ENCODE measurements at places on chromosomes 7 and 10. TPM values are rescaled to one million over a fixed set of nuclear protein-coding genes. Genes with fewer than 3 reads are reported as not detected.
A peak's percentile ranks its signal among the peaks of the same experiment; 100 is the strongest.

The DLX5 gene
- total RNA-seq = not detected

The AKR1C4 gene
- not detected for total RNA-seq

The SPDYE2B gene
- not detected for total RNA-seq

The BPGM gene
- total RNA-seq = 25.4 TPM

The ZNF212 gene
- 14.7 TPM for total RNA-seq

The PDE1C gene
- not detected for total RNA-seq

The TMEM60 gene
- 7.6 TPM for total RNA-seq

The PCGF6 gene
- 17.7 TPM for total RNA-seq

The SEPTIN7 gene
- 270 TPM for total RNA-seq

The PRPS1L1 gene
- total RNA-seq = not detected

The TM9SF3 gene
- total RNA-seq = 103 TPM

The ZNF789 gene
- 12.5 TPM for total RNA-seq

The PAPOLB gene
- total RNA-seq = not detected

- no peak for DNase-seq
These were observed 118.3 kb downstream of the FAM53B start for GRCh38 chr10:124625831-124626238.

- no peak for DNase-seq
These were observed 4.6 kb downstream of the GNAI1 start for GRCh38 chr7:80139236-80139635.

- no peak for DNase-seq
These were observed 59.6 kb upstream of the C1GALT1 start for GRCh38 chr7:7122701-7123281.

GRCh38 chr10:67284589-67284988 is 358.8 kb downstream of the LRRTM3 start:
- DNase-seq = no peak

DNA sequence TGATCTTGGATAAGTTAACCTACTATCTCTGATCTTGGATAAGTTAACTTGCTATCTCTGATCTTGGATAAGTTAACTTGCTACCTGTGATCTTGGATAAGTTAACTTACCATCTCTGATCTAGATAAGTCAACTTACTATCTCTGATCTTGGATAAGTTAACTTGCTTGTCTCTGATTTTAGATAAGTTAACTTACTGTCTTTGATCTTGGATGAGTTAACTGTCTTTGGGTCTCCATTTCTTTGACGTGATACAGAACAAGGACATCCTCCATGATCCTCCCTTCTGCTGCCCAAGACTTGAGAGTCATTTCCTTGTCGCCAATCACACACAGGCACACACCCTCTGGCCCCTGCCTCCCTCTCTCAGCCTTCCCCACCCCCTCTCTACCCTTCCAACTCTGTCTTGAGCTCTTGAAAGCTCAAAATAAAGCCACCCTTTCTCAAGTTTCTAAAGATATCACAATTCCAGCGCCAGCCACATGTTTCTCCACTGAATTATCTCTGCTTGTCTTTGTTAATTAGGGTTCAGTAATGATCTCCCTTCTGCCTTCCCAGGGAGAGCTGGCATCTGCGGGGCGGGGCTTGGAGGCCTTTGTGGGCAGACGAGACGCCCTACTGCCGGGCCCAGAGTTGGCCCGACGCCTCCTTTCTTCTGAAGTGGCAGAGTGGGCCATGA is 85.1 kb upstream of the GTF2I start:
- no peak for DNase-seq

GRCh38 chr10:98115031-98115787 is 19.2 kb upstream of the R3HCC1L start:
- DNase-seq = no peak

- DNase-seq = no peak
These were observed 196.6 kb downstream of the TRIL start for GRCh38 chr7:28761505-28761904.

GRCh38 chr10:62182595-62182994 is 86.0 kb downstream of the RTKN2 start:
- no peak for DNase-seq

GRCh38 chr7:3210531-3210930 is 90.5 kb upstream of the SDK1 start:
- DNase-seq = no peak

DNA sequence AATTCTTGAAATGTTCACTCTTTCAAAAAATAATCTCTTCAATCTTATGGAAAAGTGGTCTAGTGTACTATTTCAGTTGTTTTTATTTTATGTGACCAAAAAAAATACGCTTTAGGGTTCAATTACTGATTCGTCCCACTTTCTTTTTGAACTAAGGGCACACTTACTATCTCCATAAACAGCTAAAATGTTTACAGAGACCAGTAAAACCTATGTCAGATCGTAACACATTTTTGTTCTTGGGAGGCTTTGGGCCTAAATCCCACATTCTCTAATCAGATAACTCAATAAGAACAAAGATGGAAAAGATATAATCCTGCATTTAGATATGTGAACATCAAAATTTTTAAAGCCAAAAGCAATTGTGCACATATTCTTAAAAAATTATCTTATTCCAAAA is 29.8 kb upstream of the EPC1 start:
- DNase-seq = no peak

- no peak for DNase-seq
These were observed 4.2 kb downstream of the MKX start for GRCh38 chr10:27741173-27742091.

DNA sequence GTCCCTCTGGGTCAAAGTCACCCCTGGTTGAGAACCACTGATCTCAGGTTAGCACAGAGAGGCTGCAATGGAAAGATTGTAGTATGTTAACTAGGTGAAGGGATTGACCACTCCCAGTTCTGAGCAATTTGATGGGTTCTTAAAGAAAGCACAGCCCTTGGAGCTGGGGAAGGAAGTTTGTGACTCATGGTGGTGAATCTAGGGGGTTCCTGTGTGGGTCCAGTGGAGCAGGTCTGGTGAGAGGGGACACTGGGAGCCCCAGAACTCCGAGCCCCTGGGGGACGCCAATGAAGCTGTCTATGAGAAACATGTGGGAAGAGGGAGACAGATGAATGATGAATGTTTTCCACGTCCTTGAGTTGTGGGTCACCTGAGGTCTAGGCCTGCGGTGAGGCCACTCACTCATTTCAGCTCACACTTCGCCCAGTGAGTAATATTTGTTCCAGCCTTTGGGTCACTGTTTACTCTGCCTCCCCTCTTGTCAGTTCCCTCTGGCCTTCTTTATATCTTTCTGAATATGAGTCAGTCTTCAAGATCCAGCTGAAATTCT is 341.9 kb downstream of the LRMDA start:
- DNase-seq = no peak

- peak; percentile 36 for DNase-seq
These were observed 7.5 kb upstream of the DNAJC1 start for GRCh38 chr10:22010973-22011408.

DNA sequence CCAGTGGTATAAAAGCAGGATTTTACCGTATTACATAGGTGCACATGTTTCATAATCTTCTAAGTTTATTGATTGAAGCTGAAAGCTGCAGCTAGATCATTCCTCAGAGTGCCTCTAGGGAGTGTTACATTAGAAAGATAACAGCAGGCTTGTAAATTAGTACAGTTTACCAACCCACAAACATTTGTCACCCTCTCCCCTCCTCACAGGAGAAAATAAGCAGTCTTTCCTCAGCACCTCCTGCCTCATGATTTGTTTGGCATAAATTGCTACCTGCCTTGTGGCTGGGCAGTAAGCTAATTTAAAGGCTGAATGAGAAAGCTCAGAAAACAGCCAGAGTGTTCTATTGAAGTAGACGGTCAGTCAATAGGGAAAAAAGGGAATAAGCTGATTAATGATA is 74.2 kb downstream of the NXPH1 start:
- no peak for DNase-seq

DNA sequence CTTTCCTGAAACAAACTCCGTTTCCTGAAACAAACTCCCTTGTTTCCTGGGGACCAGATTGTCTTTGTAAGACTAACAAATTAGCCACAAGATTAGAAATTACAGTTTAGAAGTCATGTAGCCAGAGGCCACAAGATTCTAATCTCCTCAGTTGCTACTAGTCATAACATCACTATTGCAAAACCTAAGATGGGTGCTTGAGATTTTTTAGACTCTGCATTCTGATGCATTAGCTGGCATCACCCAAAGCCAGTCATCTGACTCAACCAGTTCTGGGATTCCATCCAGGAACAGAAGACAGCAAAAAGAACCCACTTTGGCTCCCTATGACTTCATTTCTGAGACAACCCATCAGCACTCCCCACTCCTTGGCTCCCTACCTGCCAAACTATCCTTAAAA is 367.9 kb upstream of the MBL2 start:
- DNase-seq = no peak

DNA sequence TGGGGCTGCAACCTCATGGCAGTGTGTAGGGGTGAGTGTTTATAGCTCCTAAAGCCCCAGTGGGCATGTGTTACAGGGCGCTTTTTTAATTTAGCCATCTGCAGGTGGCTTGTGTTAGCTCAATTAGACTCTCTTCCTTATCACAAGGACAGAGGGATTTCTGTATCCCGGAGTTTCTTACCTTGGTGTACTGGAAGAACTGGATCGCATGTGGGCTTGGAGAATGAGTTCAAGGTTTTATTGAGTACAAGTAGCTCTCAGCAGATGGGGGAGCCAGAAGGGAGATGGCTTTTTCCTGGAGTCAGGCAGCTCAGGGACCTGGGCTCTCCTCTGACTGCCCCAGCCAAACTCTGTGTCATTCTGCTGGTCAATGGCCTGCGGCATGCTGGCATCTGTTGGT is 153.5 kb upstream of the C7orf33 start:
- DNase-seq = no peak

- DNase-seq = no peak
These were observed 2.4 kb upstream of the DENND10 start for GRCh38 chr10:119101366-119102098.

DNA sequence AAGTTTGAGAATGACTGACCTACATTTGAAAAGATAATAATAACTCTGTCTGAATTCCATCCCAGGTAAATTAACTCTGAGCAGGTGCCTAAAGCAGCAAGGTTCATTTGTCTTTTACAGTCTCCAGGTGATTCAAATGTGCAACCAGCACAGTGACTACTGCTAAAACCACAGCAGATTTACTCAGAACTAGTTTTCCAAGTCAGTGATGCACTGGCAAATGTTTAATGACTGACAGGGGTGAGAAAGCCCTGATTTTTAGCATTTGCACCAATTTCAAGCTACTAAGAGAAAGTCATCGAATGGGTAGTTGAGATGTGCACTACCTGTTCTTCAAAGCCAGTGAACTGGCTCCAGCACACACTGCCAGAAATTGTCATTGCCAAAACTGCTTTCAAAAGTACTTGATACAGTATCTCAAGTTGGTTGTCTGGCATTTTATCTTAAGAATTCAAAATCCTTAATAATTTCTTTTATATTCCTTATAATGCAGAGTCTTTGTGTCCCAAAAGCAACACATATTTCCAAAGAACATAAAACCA is 60.3 kb downstream of the ATOH7 start:
- no peak for DNase-seq

DNA sequence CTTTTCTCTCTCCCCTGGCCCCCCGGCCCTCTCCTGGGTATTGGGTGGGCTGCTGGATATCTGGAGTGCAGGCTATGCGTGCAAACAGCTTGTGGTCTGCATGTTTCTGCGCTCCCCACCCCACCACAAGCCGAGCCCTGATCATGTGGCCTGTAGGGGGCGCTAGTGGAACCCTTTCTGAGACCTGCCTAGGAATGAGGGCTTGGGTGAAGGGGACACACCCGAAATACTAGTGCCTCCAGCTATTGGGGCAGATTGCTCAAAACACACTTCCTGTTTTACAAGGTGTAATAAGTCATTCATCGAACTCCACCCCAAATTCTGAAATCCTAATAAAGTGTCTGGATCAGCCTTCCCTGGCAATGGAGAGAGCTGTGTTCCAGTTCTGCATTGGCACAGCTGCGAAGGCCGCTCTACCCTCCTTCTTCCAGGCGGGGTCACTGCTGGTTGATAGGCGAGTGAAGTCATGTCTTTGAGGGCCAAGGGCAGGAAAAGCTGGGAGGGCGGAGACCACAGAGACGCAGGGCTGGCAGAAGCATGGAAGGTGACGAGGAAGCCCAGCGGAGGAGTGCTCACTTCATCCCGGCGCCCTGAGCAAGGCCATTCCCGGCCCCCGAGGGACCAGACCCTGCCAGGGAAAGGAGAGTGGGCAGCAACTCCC is 19.8 kb upstream of the PRRT4 start:
- no peak for DNase-seq

- no peak for DNase-seq
These were observed 114.6 kb downstream of the NPTX2 start for GRCh38 chr7:98731651-98732050.

DNA sequence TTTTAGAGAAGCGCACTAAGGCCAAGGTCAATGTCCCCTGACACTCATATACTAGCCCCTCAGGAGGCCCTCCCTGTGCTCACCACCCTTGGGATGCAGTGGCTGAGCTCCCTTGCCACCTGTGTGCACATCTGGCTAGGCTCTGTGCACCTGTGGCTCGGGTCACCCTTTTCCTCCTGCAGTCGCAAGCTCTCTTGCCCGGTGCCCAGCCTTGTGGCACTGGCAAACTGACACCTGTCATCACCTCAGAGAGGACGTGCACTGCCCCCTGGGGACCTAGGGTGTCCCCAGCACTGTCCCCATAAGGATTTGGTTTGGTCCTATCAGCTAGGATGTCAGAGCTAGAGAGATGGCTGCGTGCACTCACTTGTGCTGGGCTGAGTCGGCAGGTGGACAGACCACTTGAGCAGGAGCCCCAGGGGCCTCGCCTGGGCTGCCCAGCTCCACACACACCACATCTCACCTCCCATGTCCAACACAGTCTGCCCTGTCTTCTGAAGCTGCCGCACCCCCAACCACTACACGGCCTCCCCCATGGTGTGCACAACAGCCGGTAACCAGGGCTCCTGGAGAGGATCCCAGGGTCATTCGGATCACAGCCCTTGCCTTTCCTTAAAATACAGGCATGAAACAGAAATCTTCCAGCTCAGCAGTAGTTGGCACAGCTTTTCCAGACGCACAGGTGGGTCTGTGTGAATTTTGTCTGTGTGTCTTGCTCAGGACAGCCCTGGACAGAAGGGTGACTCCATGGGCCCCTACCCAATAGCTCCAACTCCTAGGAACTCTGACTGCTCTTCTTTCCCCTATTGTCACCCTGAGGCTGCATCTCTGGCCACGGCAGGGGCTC is 111.0 kb downstream of the GRID1 start:
- no peak for DNase-seq

GRCh38 chr10:84854439-84854838 is 526.0 kb downstream of the CCSER2 start:
- no peak for DNase-seq

- no peak for DNase-seq
These were observed 861 bp upstream of the USP6NL start for GRCh38 chr10:11612021-11613001.

- no peak for DNase-seq
These were observed 29.7 kb upstream of the HSPA12A start for GRCh38 chr10:116771959-116772585.

- DNase-seq = no peak
These were observed 4.1 kb downstream of the PRSS2 start for GRCh38 chr7:142774826-142775225.

DNA sequence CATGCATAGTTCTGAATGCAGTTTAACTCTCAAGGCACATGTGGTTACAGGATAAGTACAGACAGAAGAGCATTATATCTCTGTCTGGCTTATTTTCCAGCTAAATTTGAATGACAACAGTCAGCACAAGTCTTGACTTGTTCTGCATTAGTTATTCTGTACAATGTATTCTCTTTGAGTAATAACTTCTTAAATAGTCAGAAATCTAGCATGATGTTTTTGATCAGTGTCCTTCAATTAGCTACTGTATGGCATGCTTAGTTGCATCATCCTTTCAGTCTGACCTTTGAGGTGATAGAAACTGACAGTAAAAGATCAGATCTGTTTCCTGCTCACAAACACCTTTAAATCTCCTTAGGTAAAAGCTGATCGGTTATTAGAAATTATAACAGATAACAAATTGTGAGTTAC is 118.1 kb downstream of the ARL4A start:
- no peak for DNase-seq

- no peak for DNase-seq
These were observed 414.7 kb upstream of the GHITM start for GRCh38 chr10:83724471-83725241.

Measured in CD8-positive, alpha-beta memory T cell (primary cell).